ENCODE measurements at places on chromosomes 4 and X.
A peak's percentile ranks its signal among the peaks of the same experiment; 100 is the strongest.

GRCh38 chr4:79917246-79917645 is 155.8 kb downstream of the ANTXR2 start:
- DNase-seq: peak; percentile 47

DNA sequence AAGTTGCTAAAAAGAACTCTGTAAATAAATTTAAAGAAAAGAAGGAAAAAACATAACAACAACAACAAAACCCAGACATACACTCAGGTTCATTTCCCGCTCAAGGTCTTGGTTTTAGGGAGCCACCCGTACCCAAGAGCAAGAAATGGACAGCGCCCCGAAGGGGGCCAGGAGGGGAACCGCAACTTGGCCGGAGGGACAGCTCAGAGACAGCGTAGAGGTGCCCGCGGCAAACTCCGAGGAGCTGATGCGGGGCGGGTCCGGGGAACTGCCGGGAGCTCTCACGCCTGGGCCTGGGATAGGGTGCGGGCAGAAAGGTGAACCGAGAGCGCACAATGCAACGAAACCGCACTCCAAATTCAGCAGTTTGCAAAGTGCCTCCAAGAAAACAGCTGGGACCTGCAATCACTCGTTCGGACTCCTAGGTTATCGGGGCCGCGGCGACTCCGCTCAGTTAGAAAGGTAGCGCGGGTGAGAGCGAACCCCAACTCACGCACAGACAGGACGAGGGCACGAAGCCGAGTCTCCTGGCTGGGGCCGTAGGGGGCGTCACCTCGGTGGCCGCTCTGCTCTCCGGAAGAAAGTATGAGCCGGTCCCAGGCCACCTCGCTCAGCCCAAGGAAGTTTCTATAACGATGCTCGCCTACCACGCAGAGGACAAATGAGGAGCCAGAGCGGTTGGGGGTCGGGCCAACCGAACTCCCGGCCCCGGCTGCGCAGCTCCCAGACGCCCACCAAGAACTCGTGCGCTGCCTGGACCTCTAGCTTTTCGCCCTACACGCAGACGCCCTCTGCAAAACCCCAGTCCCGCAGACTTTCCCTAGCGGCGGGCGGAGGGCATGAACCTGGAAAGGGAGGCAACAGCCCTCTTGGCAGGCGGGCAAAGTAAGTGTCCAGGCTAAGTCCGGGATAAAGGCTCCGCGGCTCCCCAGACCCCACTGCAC is 1.4 kb downstream of the NDNF start:
- no peak for DNase-seq

DNA sequence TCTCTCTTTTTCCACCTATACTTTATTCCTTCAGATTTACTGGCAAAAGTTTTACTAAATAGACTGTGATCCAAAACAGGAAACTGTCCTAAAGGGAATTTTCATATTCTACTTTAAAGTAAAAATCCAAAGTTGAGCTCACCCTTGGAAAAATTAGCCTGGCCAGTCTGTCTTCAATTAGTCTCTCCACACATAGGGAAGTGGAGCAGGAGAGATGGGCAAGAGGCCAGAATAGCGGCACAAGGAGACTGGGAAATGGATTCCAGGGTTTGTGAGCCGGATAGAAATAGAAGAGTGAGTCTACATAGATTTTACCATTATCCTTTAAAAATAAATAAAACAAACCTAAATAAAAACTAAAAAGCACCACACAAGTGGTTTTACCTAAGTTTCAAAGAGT is 16.2 kb upstream of the FRMD7 start:
- no peak for DNase-seq

DNA sequence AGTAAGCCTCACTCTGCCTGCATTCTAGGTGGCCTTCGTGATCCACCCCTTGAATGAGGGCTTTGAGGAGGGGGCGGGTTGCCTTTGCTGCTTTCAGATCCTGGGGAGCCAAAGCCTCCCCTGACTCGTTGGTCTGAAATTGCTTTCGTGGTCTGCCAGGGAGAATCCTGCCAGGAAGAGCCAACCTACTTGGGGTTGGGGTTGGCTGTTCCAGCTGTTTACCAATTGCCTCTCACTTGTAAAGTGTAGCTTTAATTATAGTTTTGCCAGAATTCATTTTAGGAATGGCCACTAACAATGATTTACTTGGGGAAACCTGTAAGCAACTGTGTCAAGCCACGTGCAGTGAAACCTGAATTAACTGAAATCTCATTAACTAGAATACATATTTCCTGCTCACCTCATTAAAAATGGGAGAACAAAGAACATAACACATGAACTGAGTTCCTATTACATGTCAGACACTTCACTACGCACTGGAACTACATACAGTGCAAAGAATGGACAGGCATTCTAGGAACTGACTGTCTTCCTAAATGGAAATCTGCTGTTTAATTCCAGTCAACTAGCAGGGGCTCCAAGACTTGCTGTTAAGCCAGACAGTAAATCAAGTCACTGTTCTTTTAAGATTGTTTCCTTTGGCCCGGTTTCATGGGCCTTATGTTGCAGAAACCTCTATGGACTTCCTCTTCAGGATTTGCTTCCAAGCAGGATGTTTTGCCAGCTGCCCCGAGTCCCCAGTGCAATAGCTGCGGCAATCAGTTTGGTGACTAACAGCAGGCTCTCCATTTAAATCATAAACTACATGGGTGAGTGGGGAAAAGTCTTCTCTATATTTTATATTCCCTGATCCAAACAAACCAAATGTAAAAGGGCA is 16.4 kb upstream of the NKRF start:
- DNase-seq: no peak

Measured in GF-D8 (cell line).